ENCODE measurements at places on chromosomes 12 and 14. TPM values are rescaled to one million over a fixed set of nuclear protein-coding genes. Genes with fewer than 3 reads are reported as not detected.

Gene DPY19L2
- 5.8 TPM for total RNA-seq

Gene HOXC4
- total RNA-seq = 2.5 TPM

Gene NANOG
- total RNA-seq = not detected

Gene NOS1
- total RNA-seq = 0.04 TPM

Gene STX2
- 19.4 TPM for total RNA-seq

Gene PLA2G1B
- not detected for total RNA-seq

Gene BEST3
- total RNA-seq = 0.14 TPM

Gene GPRC5A
- total RNA-seq = 28.7 TPM

- DNase-seq = no peak
Observed at GRCh38 chr12:47207340-47207717, 127.6 kb upstream of the AMIGO2 start.

DNA sequence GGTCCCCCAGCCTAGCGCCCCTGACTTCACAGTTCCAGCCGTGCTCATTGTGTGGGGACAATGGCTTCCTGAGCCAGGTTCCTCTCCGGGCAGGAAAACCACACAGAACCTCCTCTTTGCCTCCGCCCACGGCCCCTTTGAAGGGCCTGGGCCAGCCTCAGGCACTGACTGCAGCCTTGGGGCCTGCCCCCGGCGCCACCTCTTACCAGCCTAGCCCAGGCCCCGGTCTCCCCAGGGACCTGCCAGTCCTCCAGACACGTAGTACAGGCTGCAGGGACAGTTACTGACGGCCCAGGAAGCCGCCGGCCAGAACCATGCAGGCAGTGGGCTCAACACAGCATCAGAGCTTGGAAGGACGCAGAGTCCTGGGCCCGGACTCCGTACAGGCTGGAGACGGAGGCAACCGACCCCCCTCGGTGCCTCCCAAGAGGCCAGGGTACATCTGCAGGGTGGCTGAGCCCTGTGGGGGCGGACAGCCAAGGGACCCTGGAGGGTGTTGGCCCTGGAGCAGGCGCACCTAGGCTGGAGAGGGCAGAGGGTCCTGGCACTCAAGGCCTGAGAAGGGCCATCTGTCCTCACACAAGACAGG is 20.9 kb upstream of the NUDT14 start:
- DNase-seq = no peak

DNA sequence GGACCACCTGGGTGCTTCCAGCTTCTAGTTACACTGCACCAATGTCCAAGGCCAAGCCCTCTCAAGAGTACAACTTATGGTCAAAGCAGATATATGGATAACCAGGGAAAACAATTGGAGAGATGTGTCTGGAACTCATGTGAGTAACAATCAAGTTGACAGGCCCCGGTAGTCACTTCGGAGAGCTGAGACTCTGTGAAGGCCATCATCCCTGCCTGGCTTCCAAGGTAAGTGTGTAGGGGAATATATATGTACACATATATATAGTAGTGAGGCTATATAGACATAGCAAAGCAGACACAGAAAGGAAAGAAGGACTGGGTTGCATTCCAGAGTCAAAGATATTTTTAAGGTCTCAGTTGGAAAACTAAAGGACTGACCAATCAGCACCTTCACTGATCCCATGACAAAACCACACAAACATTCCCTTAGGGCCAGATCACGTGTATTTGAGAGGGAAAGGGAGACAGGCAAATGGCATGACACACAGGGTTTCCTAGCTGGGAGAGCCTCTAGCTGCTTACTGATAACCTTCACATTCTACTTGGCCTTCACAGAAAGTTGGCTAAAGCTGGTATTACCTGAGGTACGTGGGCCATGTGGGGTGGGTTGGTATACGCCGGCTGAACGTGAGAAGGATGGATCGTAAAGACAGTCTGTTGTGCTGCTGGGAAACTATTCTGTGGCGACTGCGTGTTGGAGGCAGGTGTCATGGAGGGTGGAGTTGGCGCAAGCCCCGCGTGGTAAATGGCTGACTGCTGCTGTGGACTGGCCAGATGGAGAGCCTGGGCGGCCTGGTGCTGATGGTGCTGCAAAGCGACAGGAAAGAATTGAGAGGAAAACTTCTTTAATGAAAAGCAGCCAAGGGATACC is 50.0 kb downstream of the SH2B3 start:
- no peak for DNase-seq

DNA sequence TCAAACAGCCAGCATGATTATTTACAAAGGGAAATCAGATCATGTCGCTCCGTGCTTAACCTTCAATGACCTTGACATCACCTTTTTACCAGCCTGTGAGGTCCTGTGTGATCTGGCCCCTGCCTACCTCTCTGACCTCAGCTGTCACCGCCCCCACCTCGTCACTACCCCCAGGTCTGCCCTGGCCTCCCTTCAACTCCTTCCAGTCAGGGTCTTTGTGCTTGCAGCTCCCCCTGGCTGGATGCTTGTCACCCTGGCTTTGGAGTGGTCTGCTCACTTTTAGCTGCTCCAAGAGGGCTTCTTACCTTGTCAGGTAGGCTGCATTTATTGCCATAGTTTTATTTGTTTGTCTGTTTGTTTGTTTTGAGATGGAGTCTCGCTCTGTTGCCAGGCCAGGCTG is 8.2 kb upstream of the MAX start:
- DNase-seq = no peak

GRCh38 chr12:18723752-18724151 is 14.1 kb downstream of the PLCZ1 start:
- peak; percentile 74 for DNase-seq

GRCh38 chr14:65131301-65131701 is 29.0 kb upstream of the MAX start:
- peak; percentile 34 for DNase-seq

- no peak for DNase-seq
Observed at GRCh38 chr14:99064262-99064954, 207.6 kb downstream of the BCL11B start.

DNA sequence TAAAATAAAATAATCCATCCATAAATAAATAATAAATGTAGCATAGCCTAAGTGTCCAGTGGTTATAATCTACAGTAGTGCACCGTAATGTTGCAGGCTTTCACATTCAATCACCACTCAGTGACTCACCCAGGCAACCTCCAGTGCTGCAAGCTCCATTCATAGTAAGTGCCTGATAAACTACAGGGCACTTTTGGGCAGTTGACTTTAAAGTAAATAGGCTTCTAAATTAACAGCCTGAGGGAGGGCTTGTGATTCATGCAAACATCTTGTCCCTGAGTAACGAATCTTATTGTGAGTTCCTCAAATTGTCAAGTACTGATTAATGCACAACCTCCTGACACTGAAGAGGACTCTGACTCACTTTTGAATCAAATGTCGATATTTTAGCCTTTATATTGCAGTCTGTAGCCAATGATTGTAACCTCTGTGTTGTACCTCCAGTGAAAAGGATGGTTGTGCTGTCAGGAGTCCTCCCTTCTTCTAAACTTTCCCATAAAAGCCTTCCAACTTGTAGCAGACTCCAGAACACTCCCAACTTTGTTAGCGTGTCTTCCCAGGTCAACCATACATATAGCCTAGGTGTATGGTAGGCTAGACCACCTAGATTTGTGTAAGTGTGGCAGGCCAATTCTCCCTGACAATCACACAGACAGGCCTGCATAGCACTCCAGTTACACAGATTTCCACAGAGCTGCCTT is 55.0 kb upstream of the BICD1 start:
- DNase-seq = peak; percentile 98

GRCh38 chr14:79251278-79251677 is 960.0 kb downstream of the DIO2 start:
- no peak for DNase-seq

DNA sequence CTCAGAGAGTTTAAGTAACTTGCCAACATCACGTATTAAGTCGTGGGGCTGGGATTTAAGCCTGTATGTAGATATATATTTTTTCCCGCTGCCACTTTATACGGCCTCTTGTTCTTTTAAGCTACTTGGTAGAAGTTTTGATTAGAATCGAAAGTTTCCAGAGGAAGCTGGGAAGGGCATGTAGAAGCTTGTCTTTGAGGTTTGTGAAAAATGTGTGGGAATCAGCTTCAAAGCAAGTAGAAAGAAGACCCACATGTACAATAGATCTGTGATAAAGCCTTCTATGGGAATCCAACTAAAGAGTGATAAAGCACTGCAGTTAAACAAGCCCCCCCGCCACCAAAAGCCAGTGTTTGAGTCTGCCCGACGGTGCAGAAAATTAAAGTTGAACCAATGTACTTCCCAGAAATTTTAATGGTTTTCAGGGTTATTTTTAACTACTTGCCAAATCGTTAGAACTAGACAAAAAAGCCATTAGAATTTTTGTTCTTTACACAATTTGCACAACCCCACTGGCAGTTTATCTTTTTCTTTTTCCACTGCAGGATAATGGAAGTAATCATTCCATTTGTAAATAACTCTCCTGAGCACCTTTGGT is 25.5 kb downstream of the SERPINA11 start:
- DNase-seq = no peak

DNA sequence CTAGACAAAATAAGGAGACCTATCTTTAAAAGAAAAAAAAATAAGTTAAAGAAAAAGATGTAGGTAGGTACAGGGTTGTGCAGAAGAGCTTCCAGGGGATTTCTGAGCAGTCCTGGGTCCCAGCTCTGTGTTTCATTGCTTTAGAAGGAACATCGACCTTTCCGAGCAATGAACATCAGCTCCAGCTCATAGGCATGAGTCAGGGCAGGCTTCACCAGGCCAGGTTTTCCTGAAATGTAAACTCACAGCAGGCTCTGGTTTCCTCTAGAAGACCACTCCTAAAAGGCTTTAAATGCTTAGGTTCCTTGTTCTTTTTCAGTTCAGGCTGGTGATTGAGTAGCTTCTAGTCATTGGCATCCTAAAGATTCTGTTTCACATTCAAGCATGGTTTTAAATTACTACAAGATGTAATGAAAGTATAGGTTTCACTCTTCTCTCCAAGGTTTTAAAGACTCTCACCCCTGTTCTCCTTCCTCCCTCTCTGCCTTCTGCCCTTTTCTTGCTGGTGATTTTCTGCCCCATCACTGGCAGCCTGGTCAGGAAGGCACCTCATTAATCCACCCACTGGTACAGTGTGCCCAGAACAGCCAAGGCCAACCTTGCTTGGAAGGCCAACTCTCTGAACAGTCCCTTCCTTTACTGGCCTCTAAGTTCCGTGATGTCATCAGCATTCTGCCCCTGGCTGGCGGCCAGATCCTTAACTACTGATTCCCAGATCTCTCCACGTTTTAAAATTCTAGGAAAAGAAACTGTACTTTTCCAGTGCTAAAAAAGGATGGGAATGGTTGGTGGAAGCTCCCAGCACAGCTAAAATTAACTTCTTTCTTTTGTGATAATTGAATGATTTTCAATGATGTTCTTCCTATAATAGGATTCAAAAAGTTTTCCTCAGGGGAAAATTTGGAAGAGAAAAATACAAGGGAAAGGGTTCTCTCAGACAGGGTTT is 109.4 kb upstream of the HIF1A start:
- no peak for DNase-seq

GRCh38 chr12:27899151-27899661 is 73.3 kb downstream of the PTHLH start:
- peak; percentile 47 for DNase-seq

- no peak for DNase-seq
Observed at GRCh38 chr12:124849382-124849781, 14.3 kb downstream of the SCARB1 start.

- DNase-seq = no peak
Observed at GRCh38 chr14:39582028-39582654, 149.9 kb upstream of the FBXO33 start.

GRCh38 chr14:64502456-64502855 is 1.2 kb downstream of the ZBTB25 start:
- DNase-seq = no peak

DNA sequence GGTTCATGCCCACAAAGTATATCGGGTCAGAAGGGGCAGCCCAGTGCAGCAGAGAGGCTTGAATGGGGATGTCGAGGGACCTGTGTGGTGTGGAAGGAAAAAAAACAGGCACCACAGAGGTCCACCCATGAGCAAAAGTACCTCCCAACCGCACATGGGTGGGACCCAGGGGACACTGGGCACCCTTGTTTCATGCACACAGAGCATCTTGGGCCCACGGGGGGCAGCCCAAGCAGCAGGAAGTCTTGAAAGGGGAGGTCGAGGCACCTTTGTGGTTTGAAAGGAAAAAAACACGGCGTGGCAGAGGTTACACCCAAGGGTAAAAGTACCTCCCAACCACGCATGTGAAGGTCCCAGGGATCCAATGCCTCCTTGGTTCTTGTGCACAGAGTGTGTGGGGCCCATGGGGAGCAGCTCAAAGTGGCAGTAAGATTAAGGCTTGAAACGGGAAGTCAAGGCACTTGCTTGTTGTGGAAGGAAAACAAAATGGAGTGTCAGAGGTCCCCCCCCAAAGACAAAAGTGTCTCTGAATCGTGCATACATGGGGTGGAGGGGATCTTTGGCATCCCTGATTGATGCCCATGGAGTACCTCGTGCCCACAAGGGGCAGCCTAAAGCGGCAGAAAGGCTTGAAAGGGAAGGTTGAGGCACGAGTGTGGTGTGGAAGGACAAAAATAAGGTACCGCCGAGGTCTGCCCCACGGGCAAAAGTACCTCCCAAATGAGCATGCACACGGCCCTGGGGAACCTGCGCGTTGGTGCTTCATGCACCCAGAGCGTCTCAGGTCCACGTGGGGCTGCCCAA is 575.5 kb downstream of the ALG10 start:
- no peak for DNase-seq
